ENCODE measurements at places on chromosomes 4 and X. TPM values are rescaled to one million over a fixed set of nuclear protein-coding genes. Genes with fewer than 3 reads are reported as not detected.

SOWAHB gene
- total RNA-seq = not detected

HSD17B13 gene
- 0.15 TPM for total RNA-seq

DNA sequence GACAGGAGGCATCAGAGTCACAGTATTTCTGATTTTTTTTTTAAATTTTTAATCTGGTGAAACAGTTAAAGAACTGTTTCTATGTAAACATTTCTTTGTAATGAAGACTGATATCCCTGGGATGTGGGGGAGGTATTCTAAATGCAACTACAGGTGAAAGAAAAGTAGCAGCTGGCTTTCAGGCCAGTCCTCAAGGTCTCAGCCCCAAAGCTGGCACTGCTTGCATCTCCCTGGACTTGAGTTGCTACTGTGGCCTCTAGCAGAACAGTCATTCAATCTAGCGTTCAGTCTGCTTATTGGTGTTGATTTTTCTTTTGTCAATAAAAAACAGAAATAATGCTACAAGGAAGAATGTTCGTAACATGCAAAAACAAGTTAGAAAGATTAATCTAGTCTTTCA is 4.9 kb downstream of the MBNL3 start:
- no peak for DNase-seq

- peak; percentile 77 for DNase-seq
Observed at GRCh38 chr4:168877511-168878491, 132.3 kb downstream of the CBR4 start.

DNA sequence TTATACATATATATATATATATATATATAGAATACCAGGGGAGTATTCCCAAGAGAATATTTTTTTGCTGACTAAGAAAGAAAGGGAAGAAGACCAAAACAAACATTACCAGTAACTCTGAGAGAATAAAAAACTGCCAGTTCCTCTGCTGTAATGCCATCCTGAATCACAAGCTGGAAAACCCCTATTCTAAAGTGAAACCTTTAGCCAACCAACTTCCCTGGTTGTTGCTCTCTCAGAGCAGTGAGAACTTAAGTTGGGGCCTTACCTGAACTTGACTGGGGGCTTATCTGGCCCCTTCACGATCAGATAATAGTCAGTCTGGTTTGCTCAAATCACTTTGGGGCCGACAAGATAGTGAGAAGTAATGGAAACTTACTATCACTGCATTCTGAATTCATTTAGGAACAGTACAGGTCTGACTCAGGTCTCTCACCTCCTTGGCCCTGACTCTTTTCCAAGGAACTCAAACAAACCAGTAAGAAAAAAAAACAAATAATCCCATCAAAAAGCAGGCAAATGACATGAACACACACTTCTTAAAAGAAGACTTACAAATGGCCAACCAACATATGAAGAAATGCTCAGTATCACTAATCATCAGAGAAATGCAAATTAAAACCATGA is 62.5 kb downstream of the CD40LG start:
- DNase-seq = no peak

GRCh38 chr4:3491681-3492405 is 28.7 kb downstream of the DOK7 start:
- no peak for DNase-seq

GRCh38 chr4:89800527-89801103 is 36.3 kb downstream of the SNCA start:
- DNase-seq = no peak

DNA sequence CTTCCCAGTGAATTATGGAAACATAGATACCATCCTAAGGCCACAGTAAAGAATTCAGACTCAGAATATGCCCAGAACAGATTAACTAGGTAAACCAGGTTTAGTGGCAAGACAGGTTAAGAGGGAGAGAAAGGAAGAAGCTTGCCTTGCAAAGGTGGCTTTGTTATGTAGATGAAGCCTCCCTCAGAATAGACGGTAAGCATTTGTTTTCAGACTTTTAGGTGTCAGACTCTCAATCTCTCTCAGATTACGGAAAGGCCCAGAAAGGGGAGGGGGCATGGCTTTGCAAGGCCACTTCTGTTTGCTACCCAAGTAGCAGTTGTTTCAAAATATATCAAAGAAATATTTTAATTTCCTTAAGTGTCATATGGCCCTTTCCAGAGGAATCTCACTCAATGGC is 457.1 kb upstream of the BOD1L1 start:
- DNase-seq = no peak
